ENCODE measurements at places on chromosomes 11 and 22.

GRCh38 chr11:35293035-35293434, 126.3 kb downstream of the SLC1A2 start:
- DNase-seq: no peak

DNA sequence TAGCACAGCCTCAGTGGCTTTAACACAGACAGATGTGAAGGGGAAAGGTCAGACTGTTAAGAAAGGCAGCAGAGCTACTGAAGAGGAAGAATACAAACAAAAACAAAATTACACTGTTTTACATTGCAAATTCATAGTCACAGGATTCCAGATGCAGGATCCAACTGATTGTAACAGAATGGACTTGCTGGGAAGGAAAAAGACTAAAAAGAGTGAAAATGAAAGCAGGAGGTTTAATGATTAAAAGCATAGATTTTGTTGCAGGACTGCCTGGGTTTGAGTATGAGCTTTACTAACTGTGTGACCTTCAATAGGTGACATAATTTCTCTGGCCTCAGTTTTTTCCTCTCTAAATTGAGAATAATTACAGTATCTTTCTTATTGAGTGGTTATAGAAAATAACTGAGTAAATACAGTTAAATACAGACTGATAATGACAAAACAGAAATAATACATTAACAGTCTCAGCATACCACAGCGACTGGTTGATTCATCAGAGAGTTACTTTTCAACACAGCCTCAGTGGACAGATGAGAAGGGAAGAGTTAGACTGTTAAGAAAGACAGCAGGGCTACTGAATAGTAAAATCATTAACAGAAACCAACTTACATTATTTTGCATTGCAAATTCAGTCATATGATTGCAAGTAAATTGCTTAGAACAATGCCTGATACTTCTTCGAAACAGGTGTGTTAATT, 704.2 kb upstream of the TENM4 start:
- DNase-seq: no peak

DNA sequence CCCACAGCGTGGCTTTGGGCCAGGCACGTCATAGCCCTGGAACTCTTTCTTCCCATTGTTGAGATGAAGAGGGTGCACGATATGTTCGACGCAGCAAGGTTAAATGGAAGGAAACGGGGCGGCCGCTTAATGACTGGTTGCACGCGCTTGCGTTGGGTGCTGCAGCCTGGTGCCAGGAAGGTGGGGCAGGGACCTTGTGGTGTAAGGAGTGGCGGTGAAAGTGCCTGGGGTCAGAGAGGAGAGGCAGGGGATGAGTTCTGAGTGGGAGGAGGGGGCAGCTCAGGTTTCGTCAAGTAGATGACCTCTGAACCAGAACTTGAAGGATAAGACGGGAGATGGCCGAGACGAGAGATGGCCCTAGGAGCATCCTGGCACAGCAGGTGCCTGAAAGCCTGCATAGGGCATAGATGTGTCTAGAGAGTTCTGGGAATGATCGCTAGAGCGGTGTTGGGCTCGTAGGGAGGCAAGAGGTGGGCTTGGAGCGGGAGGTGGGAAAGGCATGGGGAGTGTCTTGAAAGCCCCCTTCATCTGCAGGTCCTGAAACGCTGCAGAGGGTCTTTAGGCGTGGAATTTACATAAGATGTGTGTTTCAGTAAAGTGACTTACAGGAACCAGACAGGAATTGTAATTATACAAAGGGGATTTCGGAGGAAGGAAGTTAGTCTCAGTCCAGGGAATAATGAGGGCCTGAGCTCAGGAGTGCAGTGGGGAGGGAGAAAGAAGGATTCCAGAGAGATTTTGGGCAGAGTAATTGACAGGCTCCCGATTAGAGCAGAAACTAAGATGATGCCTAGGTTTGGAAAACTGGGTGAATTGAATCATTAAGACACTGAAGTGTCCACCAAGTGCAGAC, 43.2 kb upstream of the CLDN5 start:
- no peak for DNase-seq

GRCh38 chr22:36819112-36819511, 2.3 kb upstream of the PVALB start:
- no peak for DNase-seq

DNA sequence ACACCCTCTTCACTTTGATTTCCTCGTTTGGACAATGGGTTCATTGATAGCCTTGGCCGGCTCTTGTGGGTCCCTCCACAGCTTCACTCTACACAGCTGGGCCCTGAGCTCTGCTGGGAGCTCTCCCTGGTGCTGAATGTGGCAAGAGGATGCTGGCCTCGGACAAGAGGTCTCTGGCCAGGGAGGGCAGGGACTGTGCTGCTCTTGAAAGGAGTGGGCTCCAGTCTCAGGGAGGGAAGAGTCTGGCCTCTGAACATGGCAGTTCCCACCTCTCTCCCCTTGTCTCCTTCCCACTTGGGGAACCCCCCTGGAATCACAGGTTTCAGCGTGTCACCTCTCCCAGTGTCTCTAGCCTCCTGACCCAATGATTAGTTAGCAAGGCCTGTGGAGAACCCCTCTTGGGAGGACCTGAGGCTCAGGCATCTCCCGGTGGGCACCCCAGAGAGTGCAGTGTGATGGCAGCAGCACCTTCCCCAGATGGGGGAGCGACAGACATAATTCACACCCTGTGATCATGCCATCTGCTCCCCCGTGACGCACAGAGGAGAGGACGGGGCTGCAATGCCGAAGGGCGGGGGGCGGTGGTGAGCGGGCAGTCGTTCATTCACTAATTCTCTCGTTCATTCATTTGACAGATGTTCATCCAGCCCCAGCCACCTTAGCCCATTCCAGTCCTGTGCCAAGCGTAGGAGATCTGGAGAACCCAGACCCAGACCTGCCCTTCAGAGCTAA, 2.8 kb upstream of the CABP7 start:
- DNase-seq: no peak

- no peak for DNase-seq
Measured at GRCh38 chr11:34643846-34644245, 23.0 kb downstream of the EHF start.

DNA sequence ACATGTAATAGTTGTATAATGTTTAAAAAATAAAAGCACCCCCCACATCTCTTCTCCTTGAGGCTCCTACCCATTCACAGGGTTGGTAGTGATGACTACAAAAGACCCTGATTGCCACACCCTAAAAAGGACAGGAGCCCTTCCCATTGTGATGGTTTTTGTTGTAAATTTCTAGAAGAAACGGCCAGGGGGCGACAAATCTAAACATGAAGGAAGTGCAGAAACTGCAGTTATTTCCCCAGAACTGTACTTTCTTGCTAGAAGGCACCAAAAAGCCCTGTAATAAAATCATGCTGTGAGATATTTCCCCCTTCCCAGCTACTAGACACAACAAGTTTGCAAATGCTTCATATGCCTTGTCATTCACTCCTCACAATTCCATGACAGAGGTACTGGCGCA, 10.8 kb downstream of the PRR5L start:
- DNase-seq: no peak

DNA sequence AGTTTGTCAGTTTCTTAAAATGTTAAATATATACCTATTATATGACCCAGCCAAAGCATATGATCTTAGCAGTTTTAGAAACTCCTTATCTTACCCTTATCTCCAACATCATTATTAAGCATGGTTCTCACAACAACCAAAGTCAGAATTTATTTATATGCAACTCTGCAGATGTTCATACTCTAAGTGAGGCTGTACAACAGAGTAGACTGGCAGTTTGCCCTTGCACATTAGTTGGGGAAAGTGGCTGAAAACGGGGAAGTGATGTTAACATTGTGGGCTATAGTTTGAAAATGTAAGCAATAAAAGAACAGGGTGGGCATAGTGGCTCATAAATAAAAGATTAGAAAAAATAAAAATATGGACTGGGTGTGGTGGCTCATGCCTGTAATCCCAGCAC, 49.7 kb downstream of the ATG16L2 start:
- DNase-seq: no peak

DNA sequence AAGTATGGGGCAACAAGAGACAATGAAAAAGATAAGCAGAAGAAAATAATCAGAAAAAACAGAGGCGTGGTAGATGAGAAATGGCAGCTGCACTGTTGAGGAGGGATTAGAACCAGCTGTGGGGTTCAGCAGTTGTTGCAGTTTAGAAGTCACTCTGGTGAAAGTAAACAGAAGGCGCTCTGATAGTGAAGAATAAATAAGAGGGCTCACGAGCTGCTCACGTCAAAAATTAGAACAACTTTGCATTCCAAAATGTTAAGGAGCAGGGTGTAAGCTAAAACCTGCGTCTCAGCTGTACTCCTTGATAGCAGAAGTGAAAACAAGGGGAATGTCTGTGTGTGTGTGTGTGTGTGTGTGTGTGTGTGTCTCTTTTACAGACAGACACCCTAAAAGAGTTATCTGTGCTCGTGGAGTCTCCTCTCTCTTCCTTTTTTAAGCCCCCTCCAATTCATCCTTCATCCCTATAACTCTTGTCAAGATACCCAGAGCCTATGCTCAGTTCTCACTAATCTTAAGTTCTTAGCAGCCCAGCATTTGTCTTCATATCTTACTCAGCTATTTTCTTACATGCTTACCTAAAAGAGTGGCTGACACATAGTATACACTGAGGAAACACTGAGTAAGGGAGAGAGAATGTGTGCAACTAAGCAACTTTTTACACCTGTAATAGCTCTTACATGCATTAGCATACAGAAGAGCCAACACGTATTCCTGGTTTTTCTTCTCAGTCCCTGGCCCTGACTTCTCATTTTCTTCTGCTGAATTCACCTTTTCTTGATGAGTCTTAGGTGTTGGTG, 8.9 kb downstream of the TTC17 start:
- no peak for DNase-seq

- no peak for DNase-seq
Measured at GRCh38 chr11:114185436-114185835, 110.8 kb upstream of the NNMT start.

DNA sequence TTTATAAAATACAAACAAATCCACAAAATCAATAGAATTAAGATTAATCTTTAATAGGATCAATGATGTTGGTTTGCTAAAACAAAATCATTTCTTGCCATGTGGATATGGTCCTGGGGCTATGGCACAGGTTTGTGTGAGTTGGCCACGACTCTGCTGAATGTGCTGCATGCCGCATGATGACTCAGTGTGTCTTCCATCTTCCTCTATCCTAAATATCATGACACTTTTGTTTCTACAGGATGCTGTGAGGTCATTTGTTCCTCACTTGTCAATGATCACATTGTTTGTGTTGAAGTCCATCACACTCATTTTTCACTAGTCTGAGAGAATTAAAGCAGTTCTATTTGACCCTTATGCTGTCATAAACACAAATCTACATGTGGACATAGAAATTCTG, 167.2 kb upstream of the ZBED5 start:
- no peak for DNase-seq

DNA sequence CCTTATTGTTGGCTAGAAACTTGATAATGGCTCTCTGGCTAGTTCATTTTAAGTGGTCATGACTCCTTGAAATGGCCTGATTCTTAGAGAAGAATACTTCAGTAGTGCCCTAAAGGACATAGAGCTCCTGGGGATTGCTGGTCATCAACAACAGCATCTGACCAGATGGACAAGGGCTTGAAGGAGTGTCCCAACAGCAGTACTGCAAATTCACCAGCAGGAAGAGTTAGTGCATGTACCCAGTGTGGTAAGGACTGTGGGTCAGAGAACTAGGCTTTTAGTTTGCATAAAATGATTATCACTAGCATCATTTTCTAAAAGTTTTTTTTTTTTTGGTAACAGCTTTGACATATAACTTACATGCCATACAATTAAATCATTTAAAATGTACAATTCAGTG, 39.5 kb upstream of the CUL5 start:
- DNase-seq: no peak

- DNase-seq: no peak
Measured at GRCh38 chr22:17492247-17492646, 71.1 kb upstream of the SLC25A18 start.

DNA sequence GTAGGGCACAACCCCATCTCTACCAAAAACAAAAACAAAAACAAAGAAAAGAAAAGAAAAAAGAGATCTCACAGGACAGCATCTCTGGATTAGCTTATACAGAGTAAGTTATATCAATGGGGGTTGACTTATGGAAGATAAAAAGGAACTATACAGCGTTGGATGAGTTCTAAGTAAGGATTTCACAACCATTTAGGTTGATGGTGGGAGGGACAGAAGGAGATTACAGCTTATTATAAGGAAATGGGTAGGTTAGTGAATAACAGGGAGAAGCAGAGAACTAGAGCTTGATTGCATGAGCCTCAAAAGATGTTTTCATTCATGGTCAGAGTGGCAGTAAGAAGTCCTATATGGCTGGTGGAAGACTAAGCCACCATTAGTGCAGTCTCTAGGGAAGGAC, 60.3 kb downstream of the CECR2 start:
- DNase-seq: no peak

GRCh38 chr11:119120639-119121007, 757 bp upstream of the HINFP start:
- DNase-seq: no peak

DNA sequence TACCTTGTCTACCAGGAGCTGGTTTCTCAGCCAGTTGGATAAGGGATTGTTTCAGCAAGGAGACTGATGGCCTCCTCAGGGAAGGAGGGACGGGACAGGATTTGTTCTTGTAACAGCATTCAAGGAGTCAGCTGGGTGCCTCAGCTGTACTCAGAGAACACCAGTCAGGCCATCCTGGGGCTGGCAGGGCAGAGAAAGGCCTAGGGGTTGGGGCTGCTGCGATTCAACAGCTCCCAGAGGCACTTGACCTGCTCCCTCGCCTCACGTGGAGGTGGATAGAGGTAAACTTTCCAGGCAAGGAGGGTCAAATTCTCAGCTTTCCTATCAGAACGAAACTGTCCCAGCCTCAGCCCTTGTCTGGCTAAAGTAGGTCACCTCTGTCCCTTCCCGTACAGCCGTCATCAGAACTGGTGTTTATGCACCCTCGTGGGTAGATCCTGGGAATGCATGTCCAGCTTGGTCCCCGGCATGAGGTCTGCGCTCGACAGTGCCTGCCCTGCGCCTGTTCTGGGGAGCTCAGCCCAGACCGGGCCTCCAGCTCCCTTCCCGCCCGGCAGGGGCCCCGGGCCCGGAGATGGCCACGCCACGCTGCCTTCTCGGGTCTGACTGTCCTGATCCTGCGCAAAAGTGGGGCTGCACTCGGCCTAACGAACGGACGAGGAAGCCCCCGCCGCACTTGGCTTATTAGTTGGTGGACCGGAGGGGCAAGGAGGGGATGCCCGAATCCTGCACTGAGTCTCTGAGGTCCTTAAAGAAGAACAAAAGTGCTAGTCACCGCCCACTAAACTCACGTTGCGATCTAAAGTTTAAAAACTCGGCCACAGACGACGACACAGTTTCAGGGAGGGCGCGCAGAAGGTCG, 762 bp upstream of the CCDC134 start:
- DNase-seq: no peak

- no peak for DNase-seq
Measured at GRCh38 chr11:111963931-111964340, 26.8 kb downstream of the DIXDC1 start.

DNA sequence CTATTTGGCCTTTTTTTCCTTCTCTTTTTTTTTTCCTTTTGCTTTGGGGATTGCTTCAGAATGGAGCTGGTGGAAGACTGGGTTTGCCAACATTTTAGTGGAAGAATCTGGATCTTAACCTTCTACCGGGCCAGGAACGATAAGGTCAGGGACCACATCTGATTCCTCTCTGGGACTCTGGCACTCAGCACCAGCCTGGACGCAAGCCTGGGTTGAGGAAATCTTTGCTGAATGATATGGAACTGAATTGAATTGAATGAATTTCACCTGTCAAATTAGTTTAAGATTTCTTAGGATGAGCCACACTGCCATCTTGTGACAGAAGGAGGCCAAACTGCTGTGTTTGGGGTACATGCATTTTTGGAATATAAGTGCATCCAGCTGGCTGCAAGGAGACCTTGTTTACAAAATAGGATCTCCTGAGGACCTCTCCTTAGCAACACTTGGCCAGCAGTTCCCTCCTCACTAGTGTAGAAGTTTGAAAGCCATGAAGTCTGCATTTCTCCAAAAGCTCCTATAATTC, 30.4 kb downstream of the TPBGL start:
- no peak for DNase-seq
